ENCODE measurements at places on chromosomes 1 and 21.

- DNase-seq = no peak
Measured at GRCh38 chr21:28150778-28151177, 841.9 kb downstream of the LTN1 start.

DNA sequence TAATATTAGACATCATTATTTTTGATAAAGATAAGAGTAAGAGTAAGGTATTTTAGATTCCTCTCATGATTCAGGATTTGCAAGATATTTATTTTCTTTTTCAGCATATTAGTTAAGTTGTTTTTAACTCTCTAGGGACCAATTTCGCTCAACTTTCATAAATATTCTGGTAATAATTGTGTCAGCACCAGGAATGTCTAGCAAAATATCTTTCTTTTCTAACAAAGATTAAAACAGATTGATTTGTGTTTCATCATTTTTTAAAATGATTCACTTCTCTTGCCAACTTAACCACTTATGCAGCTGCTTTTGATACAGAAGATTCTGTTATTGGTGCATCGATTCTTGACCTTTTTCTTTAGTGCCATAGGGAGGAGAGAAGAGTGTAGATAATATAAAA is 172.8 kb upstream of the PTGFR start:
- peak; percentile 29 for DNase-seq

DNA sequence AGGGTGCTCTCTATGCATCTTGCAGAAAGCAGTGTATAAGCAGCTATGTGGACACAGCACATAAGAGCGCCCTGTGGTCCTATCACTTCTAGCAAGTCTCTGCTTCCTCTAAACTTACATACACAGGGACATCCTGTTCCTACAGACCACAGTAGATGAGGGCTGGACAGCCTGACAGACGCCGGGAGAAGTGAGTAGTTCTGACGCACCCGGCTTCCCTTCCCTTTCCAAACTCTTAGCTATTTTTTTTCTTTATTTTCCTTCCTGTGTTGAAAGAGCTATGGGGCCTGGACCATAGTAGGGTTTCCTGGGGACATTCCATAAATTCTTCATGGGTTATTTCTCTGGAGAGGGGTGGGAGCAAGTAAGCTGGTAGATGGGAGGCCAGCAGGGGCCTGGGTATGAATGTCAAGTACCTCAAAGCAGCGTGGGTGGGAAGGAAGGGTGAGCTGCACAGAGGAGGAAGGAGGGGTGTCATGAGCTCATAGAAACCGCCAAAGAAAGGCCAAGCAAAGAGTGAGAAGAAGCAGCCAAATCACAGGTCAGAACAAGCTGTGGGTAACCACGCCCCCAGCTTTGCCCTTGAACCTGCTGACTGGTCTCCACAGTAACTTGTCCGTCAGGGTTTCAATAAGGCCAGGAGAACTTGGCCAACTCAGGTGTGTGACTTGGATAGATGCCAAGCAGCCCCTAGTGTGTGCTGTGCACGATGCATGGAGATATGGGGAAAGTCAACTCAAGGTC is 36.6 kb downstream of the PLXNA2 start:
- peak; percentile 53 for DNase-seq

DNA sequence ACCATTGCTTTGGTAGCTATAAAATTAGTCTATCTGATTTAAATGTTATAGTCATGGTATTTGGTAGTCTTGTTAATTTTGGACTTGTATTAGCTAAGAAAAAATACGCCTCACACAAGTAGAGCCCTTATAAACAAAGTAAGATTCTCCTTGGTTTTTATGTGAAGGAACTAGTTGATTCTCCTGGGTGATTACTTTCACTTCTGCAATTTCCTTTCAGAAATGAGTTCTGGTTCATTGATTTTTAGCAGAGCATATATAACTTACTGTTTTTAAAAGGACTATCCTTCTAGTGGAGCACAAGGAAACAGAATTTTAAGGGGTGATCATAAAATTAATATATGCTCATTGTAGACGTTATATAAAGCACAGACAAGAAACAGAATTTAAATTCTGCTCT is 120.1 kb downstream of the BACH1 start:
- no peak for DNase-seq

DNA sequence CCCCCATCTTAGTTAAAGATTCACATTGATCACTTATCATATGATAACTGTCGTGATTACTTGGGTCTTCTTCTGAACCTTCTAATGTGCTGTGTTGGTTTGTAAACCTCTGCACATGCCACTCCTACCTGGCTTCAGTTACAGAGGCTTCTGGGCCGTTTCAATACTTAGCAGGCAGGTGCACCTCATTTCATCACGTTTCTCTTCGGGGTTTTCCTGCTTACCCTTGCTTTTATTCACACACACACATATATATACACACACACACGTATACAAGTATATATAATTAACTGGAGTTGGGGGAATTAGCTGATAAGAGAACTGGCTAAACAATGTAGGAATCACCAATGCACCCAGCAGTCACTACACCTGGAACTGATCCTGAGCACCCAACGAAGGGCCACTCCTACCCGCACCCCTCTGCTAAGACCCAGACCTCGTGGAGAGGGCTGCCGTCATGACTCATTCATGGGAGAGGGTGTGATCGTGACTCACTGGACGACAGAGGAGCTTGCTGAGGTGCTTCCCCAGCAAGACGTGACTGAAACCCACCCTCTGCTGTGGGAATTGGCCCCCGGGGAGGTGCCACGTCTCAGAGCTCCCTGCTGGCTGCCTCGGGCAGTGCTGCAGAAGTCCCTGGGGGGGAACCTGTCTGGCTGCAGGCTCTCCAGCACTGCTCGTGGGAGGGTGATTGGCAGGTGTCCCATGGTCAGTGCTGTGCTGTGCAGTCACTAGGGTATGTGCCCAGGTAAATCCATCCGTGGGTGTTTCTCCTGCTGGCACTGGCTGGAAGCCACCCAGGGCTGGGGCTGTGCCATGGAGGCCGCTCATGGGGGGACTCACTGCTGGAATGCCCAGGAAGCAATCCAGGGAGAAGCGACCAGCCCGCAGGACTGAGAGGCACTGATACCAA is 166.6 kb downstream of the DYRK1A start:
- no peak for DNase-seq
